ENCODE measurements at places on chromosomes 2 and 18.

DNA sequence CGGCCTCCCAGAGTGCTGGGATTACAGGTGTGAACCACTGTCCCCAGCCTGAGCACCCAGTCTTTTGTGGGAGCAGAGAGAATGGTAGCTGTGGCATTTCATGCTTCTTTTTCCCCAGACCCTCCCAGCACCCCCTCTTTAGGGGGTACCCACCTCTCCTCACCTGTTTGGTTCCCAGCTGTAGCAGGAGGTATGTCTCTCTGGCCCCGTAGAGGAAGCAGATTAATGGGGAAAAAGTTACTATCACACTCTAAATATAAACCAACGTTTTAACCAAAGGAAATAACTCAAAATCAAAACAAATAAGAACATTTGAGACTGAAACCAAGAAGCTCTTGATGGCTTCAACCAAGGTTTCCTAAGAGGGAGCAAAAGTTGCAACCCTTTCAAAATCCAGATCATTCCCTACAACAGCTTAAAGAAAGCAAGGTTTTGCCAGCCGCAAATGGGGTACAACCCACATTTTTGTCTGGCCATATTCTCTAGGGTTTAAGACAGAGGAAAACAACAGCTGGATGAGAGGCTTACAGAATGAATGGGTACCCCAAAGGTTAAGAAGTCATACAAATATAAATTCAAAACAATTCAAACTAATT lies 8.0 kb downstream of the RNF125 start:
- DNase-seq, result no peak

DNA sequence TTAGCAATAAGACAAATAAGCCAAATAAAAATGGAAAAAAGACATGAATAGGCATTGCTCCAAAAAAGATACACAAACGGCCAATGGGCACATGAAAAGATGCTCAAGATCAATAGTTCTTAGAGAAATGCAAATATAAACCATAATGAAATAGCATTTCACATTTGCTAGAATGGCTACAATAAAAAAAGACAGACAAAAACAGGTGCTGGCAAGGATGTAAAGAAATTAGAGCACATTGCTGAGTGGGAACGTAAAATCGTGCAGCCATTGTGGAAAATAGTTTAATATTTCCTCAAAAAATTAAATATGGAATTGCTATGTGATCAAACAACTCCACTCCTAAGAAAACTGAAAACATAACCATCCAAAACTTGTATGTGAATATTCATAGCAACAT lies 160.0 kb upstream of the SPATS2L start:
- DNase-seq, result no peak

GRCh38 chr2:100320547-100321178 lies 1.6 kb downstream of the LONRF2 start:
- DNase-seq, result no peak

DNA sequence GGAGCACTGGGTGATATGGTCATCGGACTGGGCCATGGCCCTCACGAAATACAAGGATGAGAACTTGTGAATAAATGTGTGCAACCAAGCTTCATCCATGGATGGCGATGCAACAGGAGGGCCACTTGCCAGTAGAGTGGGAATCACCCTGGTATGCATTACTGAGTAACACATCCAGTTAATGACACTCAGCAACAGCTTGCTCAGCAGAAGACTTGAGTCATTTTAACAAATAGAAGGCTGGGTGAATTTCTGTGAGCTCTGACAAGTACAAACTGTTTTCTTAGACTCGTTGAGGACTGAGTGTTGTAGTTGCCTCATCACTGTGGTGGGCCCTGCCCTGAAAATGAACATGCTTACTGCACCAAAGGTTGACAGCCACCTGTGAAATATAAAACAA lies 221.6 kb downstream of the NCKAP5 start:
- DNase-seq, result no peak

DNA sequence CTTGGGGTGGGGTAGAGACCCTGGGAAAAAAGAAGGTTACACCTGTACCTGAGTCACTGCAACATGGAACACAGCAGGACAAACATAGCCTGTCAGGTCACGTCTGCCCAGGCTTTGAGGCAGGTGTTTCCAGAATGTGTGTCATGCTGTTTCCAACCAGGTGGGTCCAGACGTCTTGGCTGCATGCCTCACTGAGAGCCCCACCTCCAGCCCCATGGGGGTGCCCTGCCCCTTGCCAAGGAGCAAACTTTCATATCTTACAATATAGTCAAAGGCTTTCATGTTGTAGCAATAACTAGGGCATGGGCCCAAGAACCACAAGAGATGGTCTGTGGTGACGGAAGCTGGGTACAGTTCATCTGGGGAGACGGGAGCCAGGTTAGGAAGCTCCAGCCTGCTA lies 499.7 kb downstream of the BCL11A start:
- DNase-seq, result no peak

- no peak for DNase-seq
Measured at GRCh38 chr2:216700088-216700567, 4.8 kb upstream of the IGFBP5 start.

DNA sequence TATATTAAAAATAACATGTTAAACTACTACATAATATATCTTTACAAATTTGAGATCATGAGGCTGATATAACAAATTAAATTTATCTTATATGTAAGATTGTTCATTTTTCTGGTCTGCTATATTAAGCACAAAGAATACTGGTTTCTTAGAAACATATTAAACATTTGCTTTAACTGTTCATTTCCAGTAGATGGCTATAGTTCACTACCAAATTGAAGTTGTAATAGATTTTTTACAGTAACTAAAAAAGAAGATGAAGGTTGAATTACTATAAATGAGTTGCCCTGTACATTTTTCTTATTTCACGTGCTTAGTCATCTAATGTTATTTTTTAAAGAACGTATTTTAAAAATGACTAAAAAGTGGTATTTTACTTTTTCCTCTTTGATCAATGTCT lies 57.0 kb downstream of the ZNF407 start:
- DNase-seq, result no peak

DNA sequence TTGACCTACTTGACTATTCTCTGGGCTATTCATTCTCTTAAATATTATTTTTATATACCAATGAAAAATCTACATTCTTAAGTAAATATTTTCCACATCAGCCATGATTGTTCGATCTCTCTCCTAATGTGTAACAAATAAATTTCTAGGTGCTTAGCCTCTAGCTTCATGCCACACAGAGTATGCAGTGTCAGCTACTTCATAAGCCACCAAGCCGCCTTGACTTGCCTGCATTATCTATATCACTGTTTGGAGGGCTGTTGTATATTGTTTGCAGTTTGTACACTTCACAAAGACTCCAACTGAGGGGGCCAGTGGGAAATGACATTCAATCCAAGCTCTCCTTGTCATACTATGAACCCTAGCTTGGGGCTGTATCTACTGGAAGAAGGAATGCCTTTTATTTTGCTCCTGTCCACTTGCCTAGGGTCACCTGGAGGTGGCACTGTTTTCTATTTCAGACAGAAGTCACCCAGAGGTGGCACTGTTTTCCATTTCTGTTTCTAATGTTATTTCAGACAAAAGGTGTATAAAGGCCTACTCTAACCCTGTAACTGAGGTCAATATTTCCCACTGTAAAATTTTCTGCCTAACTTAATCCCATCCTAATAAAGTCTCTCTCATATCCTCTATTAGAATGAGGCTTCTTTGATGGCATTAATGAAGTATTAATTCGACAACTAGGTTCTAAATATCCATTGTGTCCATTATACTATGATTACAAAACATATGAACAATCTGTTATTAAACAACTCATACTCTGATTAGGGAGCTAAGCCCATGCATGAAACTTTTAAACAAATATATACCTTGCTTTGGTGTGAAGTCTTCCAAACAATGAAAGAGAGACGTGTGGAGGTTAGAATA lies 36.4 kb downstream of the COL5A2 start:
- no peak for DNase-seq

All from forelimb muscle (tissue), 1 donor.